GM19239 (cell line): ENCODE measurements at places on chromosomes 11 and 22.

GRCh38 chr11:235609-235996 is 539 bp downstream of the SIRT3 start:
- DNase-seq = no peak

DNA sequence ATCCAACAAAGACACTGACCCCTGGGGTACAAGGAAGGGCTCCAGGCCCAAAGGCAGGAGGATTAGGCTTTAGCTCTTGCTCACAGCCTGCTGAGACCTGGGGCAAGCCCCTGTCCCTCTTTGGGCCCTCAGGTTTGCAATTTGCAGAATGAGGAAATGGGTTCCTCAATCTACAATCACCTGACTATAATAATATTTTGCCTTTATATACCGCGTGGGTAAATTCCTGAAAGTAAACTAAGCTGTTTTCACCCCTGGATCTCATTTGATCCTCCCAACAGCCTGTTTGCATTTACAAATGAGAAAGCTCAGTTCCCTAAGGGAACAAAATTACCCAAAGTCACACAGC is 797 bp downstream of the STARD10 start:
- DNase-seq = no peak

DNA sequence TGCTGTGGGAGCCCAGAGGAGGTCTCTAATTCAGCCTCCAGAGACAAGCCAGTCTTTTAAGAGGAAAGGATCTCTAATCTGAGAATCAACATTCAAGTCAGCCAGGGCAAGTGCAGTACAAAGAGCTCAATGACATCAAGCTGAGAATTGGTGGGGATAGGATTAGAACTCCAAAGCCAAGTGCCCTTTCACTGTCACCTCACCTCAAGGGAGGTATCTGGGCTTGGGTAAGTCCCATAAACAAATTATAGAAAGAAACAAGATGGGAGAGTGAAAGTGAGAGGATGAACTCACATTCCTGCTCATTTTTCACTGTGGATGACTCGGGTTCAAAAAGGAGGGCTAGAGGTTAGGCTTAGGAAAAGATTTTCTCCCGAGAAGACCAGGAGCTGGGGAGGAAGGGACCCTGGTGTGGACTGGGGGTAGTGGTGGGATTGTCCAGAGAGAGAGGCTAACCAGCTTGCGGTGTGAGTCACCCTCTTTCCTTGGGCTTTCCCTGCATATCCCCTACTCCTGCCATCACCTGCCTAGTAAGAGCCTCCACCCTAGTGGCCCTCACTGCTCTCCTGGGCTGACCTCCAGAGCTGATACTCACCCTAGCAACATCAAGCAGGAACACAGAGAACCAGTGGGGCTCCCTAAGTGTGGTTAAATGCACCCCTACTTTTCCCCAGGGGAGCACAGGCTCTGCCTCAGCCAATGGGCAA is 70.4 kb downstream of the RRM1 start:
- DNase-seq = no peak

DNA sequence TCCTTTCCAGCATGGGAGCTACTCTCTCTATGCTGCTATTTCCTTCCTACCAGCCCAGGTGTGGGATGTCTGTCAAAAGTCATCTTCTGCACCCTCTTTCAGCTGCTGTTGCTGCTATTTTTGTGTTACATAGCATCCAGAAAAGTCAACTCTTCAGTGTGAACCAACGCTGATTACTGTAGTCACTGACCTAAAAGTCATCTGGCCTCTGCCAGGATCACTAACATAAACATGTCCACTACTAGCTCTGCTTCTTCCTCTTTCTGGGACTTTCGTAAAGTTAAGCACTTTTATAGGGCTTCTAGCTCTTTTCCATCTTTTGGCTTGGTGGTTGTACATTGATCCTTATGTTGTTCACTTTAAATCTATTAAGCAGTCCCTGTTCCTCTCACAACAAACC is 90.2 kb upstream of the CARD18 start:
- no peak for DNase-seq
